ENCODE measurements at places on chromosomes 4 and X.

- DNase-seq, result no peak
Measured at GRCh38 chr4:151031831-151032605, 16.9 kb upstream of the LRBA start.

- DNase-seq, result no peak
Measured at GRCh38 chr4:87933337-87933736, 42.2 kb upstream of the SPP1 start.

- no peak for DNase-seq
Measured at GRCh38 chrX:39642071-39642470, 455.7 kb downstream of the BCOR start.

GRCh38 chr4:88087004-88087403, 71.4 kb downstream of the ABCG2 start:
- DNase-seq, result no peak

DNA sequence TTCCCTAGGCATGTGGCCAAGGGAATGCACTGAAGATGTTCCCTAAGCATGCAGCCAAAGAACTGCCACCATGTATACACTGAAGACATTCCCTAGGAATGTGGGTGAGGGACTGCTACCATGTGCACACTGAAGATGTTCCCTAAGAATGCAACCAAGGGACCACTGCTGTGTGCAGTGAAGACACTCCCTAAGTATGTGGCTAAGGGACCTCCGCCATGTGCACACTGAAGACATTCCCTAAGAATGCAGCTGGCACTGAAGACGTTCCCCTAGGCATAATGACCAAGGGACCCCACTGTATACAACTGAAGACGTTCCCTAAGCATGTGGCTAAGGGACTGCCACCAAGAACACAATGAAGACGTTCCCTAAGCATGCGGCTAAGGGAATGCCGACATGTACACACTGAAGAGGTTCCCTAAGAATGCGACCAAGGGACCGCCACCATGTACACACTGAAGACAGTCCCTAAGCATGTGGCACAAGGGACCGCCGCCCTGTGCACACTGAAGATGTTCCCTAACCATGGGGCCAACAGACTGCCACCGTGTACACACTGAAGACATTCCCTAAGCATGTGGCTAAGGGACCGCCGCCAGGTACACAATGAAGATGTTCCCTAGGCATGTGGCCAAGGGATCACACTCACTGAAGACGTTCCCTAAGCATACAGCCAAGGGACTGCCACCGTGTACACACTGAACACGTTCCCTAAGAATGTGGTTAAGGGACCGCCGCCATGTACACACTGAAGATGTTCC, 25.6 kb downstream of the DHRSX start:
- no peak for DNase-seq
